ENCODE measurements at places on chromosomes 13 and 19.
A peak's percentile ranks its signal among the peaks of the same experiment; 100 is the strongest.

- no peak for DNase-seq
These were observed 334 bp upstream of the ANGPTL6 start for GRCh38 chr19:10102787-10103236.

DNA sequence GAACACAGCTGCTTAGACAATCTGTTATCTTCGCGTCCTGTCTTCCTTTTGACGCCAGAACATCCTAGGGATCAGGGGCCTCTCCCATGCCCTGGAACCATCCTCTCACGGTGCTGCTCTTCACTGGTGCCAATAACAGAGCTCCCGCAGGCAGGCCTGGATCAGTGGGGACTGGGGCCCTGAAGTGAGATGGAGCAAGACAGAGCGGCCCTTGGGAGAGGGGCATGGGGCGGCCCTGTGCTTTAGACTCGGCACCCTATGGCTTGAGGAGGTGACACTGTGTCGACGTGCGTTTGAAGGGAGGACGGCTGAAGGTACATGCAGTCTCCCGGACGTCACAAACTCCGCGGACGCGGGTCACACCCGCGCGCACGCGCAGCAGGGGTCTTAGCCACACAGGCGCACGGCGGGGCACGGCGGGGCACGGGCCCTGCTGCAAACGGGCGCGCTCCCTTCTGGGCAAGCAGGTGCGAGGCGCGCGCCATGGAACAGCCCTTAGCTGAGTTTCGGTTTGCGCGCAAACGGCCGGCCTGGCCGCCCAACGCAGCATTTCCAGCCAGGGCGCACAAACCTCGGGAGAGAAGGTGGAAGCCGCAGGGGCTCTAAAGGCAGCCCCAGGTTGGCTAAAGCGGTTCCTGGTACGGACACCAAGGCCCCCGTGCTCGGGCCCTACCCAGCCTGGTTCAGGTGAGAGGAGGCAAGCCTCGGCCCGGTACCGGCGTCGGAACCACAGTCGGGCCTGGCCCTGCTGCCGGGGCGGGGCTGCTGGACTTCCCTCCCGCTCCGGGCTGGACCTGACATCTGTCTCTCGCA lies 16.5 kb upstream of the RNF17 start:
- DNase-seq, result no peak

- DNase-seq, result no peak
These were observed 8.4 kb downstream of the EGLN2 start for GRCh38 chr19:40807147-40808020.

DNA sequence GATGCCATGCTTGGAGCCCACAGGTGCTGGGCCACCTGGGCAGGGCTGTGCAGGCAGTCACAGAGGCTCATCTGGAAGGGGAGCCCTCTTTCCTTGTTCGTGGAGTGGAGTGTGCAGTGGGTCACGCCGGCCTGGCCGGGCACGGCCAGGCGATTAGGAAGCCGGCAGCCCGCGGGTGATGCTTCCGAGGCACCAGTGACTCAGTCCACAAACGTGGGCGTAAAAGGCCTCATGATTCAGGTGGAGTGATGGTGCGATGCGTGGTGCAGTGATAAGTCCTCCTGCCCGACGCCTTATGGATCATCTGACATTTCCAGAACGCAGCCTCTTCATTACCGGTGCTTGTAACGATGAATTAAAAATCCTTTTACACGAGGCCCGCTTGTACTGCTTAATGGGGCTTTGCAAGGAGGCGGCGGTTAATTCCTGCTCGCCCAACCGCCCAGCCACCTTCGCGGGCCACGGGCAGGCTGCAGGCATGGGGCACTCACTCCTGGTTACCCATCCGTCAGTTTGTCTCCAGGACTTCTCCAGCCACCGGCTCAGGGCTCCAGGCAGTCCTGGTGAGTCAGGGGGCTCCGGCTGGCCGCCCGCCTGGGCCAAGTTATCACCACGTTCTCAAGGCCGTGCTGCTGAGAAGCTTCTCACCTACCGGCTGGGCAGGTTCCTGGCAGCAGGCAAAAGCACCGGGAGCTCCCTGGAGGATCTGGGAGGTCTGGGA lies 172.4 kb downstream of the KDM4B start:
- no peak for DNase-seq

- peak; percentile 10 for DNase-seq
These were observed 8.9 kb downstream of the RTBDN start for GRCh38 chr19:12825254-12826131.

GRCh38 chr19:38293281-38293680 lies 10.8 kb upstream of the C19orf33 start:
- no peak for DNase-seq

DNA sequence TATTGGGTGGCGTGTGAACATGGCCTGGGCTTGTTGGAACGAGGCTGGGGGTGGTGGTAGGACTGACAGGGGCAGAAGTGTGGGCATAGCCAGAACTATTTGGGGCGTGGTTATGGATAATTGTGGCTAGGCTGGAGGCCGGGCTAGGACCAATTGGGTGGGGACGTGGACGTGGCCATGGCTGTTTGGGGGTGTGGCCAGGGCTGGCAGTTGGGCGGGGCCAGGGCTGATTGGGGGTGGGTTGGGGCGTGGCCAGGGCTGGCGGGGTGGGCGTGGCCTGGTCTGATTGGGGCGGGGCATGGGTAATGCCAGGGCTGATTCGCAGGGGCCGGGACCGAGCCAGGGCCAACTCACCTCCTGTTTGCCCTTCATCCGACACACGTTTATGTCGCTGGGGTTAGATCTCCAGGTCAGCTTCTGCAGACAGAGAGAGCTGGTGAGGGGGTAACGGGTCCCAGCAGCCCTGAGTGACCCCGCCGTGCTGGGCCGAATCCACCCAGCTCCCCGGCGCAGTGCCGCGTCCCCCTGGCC lies 2.8 kb downstream of the SEMA6B start:
- DNase-seq, result peak; percentile 76

DNA sequence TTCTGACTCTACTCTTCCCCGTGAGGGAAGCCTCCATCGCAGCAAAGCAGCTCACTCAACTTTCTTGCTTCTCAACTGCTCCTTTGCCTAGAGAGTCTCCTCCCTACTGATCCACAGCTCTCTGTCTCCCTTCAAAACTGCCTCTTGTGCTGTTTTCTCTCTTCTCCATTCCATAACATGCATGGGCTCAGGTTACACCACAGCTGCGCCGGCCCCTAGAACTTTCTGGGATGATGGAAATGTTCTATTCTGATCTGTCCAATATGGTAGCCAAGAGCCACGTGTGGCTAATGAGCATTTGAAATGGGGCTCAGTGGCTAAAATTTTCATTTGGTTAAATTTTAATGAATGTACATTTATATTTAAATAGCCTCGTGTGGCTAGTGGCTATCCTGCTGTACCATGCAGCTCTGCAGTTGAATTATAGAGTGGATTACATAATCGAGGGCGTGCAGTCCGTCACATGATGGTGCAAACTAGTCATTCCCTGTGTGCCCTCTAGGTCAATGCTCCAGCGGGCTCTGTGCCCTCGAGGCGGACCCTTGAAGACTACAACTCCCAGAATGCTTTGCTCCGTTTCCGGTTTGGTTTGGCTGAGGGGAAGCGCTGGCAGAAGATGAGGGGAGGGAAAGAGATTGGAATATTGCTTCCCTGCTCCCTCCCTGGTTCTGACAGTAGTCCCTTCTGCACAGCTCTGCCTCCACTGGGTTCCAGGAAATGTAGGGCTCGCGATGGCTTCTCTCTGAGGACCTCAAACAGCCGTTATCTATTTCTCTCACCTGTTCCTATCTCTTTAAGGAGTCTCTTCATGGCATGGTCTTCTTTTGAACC lies 109.8 kb downstream of the CACNA1A start:
- DNase-seq, result peak; percentile 4

- no peak for DNase-seq
These were observed 32.6 kb upstream of the CXCL17 start for GRCh38 chr19:42475366-42475765.

- DNase-seq, result no peak
These were observed 370.2 kb downstream of the KCTD12 start for GRCh38 chr13:76516013-76516412.

DNA sequence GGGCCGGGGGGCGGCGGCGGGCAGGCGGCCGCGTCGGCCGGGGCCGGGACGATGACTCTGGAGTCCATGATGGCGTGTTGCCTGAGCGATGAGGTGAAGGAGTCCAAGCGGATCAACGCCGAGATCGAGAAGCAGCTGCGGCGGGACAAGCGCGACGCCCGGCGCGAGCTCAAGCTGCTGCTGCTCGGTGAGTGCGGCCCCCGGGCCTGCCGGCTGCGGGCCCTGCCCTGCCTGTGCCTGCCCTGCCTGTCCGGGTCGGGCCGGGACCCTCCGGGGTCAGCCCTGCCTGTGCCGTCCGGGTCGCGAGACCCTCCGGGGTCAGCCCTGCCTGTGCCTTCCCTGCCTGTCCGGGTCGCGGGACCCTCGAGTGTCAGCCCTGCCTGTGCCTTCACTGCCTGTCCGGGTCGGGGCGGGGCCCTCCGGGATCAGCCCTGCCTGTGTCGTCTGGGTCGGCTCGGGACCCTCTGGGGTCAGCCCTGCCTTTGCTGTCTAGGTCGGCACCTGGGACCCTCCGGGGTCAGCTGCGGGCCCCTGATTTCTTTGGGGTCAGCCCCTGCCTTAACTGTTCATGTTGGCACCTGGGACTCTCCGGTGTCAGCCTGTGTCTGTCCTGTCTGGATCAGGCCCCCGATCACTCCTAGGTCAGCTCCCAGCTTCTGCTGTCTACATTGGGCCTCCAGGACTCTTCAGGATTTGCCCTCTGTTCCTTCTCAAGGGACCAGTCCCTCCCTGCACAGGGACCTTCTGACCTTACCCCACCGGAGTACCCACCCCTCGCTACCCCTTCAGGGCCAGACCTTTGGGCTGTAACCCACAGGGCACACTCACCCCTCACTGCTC lies 659 bp downstream of the GNA11 start:
- peak; percentile 40 for DNase-seq

GRCh38 chr13:41994696-41995095 lies 33.8 kb upstream of the VWA8 start:
- peak; percentile 51 for DNase-seq

DNA sequence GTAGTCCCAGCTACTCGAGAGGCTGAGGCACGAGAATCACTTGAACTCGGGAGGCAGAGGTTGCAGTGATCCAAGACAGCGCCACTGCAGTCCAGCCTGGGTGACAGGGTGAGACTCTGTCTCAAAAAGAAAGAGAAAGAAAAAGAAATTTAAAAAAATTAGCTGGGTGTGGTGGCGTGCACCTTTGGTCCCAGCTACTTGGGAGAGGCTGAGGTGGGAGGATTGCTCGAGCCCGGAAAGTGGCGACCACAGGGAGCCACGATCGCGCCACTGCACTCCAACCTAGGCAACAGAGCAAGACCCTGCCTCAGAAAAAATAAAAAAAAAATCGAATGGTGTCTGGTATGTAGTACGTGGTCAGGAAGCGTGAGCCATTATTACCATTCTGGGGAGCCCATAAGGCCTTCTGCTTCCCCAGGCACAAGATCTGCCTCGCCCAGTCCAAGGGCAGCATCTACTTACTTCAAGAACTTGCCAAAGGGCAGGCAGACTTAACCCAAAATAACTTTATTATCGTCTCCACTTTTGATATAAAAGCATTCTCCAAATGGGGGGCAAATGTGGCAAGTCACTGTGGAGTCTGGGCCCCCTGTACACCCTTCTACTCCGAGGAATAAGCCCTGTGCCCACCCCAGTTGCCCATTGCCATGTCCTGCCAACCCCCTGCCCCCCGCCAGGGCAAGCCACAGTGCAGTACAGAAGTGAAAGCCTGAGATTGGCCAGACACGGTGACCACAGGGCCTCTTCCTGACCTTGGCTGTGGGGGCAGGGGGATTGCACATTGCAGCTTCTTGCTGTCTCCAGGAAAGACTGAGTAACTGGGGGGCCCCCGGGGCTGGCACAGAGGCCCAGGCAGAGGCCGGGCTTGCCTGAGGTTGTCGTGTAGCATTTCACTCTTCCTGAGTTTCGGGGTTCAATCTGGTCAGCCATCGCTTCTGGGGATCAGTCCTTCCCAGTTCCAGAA lies 12.6 kb downstream of the CCL25 start:
- DNase-seq, result no peak

DNA sequence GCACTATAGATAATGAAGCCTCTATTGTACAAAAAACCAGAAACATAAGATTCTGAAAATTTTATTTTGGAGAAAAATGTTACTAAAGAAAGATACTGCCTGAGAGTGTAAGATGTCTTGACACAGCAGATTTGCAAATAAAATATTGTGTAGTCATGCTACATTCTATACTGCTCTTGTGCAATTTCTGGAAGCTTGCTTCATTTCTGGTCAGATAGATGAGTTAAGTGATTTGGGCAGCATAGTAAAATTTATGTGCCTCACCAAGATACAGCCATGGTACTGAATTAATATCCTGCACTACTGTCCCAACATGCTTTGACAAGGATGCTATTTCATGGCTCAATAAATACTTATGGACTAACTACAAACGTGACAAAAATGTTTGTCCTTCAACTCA lies 55.1 kb upstream of the STARD13 start:
- no peak for DNase-seq

GRCh38 chr19:3338541-3339181 lies 27.7 kb upstream of the NFIC start:
- no peak for DNase-seq

DNA sequence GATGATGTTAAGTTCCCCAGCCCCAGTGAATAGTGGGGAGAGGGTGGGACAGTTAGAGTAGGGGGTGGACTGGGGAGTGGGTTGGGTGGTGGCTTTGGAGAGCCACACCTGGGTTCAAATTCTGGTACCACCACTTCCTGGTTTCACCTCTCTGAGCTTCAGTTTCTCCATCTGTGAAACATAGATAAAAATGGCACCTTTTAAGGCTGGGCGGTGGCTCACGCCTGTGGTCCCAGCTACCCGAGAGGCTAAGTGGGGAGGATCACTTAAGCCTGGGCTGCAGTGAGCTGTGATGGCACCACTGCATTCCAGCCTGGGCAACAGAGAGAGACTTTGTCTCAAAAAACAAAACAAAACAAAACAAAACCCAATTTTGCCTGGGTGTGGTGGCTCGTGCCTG lies 5.9 kb downstream of the VAV1 start:
- no peak for DNase-seq

GRCh38 chr19:41175801-41176777 lies 16.9 kb upstream of the CYP2S1 start:
- no peak for DNase-seq

DNA sequence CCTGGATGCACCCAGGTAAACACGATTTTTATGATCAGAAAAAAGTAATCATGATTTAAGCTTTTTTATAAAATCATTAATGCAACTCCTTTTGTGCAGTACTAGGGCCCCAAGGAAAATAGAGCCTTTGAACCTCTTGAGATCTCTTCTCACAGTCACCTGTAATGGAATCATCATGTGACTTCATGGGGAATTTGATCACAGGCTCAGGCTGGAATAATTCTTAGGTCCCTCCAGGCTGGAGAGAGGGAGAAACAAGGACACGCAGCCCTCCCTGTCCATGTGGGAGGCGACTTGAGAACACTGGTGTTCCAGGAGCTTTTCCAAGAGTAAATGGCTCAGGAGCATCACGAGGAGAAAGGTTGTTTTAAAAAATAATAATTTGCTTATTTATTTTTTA lies 156.1 kb downstream of the NUFIP1 start:
- DNase-seq, result no peak

DNA sequence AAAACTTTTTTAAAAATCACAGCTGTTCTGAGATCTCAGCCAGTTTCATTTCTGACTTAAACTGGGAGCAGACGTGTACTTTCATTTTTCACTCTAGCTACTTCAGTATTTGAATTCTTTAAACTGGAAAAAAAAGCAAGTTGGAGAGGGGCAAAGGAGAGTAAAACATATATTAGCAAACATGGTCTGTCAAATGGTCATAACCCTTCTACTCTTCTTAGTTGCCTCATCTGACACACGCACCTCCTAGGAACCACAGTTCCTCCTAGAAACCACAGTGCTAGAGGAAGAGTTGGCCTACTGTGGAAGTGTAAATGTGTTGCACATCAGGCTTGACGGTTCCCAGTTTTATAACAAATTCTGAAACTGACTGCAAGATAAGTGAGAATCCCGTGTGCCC lies 47.2 kb downstream of the TM9SF2 start:
- no peak for DNase-seq

- no peak for DNase-seq
These were observed 78.5 kb upstream of the MCF2L start for GRCh38 chr13:112890316-112891145.
